ENCODE measurements at places on chromosomes 11 and 22. TPM values are rescaled to one million over a fixed set of nuclear protein-coding genes. Genes with fewer than 3 reads are reported as not detected.

AIP gene
- 61.0 TPM for total RNA-seq

DNA sequence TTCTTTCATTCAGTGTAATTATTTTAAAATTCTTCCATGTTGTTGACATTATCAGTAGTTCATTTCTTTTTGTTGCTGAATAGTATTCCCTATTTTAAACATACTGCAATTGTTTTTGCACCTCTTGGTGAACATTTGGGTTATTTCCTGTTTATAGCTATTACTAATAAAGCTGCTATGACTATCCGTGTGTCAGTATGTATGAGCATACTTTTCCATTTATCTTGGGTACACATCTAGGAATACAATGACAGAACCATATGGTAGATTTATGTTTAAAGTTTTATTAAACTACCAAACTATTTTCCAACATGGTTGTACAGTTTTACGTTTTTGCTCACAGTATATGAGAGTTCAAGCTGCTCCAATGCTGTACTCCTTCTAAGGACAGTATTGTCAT, 22.0 kb upstream of the FIBIN start:
- DNase-seq, result no peak

MPEG1 gene
- total RNA-seq, result 0.07 TPM

DNA sequence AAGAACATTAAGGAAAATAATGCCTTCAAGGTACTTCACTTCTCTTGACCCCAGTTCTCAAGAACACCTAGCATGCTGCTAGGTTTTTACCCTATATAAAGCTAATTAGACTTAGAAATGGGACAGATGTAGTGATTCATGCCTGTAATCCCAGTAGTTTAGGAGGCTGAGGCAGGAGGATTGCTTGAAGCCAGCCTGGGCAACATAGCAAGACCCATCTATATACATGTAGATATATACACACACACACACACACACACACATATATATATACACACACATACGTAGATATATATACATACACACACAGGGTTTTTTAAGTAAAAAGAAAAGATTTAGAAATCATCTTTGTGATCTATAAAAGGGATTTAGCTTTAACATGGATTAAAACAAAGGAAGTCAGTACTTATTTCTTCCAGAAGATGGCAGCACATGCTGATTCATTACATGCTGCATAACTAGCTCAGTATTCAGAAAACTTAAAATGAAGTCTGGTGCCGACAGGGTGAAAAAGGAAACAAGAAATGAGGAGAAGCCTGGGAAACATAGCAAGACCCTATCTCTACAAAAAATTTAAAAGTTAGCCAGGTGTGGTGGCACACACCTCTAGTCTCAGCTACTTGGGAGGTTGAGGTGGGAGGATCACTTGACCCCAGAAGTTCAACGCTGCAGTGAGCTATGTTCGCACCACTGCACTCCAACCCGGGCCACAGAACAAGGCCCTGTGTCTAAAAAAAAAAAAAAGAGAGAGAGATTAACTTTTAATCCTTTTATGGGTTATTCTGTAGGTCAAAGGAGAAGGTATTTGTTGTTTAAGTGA, 28.5 kb upstream of the RBX1 start:
- DNase-seq, result peak; percentile 29

CCDC116 gene
- 0.66 TPM for total RNA-seq

ACR gene
- 1.5 TPM for total RNA-seq

DNA sequence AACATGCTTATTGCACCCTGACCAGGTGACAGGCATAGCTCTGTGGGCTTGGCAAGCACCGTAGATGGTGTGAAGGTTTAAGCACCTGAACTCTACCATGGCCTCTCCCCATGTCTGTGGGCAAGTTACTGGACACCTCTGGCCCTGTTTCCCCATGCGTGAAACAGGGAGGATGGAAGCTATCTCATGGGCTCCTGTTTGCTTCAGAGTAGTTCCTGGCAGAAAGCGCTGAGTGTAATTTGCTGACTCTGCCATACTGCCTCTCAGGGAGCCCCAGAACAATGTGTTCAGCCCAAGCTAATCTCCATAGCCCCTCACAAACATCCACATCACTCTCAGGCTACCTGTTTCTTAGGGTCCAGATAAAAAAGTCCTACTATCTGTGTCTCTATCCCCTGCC, 2.4 kb downstream of the CBX6 start:
- no peak for DNase-seq

DNA sequence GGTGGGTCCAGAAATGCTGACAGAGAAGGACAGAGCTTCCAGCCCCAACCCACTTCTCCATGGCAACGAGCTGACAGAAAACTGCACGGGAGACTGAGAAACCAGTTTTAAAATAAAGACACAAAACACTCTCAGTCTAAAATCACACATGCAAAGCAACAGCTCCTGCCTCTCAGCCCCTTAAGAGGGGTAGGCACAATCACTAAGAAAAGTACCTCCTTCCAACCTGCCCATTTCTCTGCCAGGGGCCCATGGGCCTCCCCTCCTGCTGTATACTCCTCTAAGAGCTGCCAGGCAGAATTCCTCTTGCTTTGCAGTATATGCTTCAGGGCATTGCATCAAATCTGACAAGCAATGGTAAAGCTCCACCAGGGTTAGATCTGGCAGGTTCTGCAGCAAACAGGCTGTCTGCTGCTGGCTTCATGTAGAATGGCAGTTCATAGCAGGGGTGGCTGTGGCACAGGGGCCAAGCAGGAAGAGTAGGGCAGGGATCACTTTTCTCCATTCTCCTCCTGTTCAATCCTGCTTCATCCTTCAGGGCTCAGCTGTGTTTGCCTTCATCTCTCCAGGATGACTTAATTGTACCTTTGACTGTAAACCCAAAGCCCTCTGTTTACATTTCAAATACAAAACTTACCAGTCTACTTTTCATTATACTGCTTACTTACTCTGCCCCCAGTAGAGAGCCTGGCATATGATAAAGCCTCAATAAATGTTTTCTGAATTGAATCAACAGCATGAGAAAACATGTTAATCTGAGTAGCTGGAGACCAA, 77.7 kb downstream of the KCNC1 start:
- DNase-seq, result no peak

- DNase-seq, result no peak
Observed at GRCh38 chr11:75200051-75200450, 40.5 kb upstream of the TPBGL start.

DNA sequence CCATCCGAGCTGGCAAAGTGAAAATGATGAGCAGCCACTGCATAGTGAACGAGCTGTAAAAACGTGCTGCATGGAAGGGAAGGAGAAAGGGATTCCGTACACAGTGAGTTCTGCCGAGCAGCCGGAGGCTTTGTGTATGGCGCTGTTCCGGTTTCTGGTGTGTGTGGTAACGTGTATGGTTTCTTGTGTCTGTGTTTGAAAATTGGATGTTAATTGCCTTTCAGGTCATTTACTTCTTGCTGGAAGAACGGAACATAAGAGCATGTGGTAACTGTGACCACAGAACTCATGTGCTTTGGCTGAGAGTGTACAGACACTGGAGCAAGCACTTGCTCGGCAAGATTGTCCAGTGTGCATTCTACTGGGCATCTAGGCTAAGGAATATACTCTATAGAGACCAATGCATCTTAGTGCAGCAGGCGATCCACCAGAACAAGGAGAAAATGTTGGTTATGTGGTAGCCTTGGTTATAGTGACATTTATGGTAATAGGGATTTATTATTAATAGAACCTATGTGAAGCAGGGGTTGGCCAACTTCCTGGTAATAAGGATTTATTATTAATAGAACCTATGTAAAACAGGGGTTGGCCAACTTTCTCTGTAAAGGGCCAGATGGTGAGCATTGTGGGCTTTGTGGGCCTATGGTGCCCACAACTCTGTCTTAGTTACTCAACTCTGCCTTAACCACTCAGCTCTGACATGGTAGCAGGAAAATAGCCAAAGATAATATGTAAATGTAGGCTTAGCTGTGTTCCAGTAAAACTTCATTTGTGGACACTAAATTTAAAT, 49.2 kb downstream of the GRAMD1B start:
- no peak for DNase-seq

DNA sequence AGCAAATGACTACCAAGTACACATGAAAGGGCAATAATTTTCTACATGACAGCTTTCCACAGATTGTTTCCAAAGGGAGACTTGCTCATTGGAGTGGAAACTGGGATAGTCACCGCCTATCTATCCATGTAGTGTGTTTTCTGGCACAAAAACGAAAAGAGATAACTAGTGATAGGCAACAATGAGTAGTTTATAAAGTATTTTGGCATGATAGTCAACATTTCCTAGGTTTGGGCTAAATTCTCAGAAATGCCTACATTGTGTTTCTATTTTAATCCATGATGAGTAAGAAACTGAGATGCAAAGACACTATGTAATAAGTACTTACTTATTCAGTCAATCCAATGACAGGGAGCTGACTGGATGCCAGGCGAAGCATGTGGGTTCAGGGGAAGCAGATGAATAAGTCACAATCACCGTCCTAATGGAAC, 1129.1 kb downstream of the DLG2 start:
- DNase-seq, result no peak

Measured in HCT116 (cell line).